Stimulated activated CD8-positive, alpha-beta memory T cell treated with anti-CD3 and anti-CD28 coated beads, Interleukin-7, amount 100 ng/mL, for 48 hours (primary cell): ENCODE measurements at places on chromosomes 7 and 10.

DNA sequence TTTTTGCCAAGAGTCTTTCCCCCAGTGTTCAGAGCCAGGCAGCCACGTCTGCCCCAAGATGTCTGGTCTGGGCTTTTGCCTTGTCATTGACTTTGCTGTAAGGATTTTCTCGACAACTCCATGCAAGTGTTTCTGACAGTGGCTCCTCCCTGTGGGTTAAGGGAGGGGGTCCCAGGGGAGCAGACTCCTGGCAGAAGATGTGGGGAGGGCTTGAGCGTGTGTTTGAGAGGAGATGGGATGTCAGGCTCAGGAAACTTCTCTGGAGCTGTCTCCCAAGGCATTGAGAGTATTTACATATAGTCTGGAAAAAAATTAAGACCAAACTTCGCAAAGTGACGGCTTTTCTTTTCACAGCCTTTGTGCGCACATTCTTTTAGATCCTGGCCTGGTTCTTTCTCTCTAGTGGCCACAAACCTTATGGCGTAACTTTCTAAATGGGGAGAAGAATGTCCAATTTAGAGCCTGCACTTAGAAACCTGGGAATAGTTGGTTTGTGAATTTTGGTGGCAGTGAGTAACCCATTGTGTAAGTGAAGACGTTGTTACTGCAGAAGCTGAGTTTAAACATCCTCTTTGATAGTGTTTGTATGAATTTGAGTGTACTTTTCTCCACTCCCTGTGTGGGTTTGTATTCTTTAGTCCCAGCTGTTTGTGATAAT is 201.5 kb downstream of the LRMDA start:
- DNase-seq: no peak

- no peak for DNase-seq
These were observed 927 bp upstream of the MKX start for GRCh38 chr10:27746397-27747095.

- no peak for DNase-seq
These were observed 183.4 kb downstream of the PRKCQ start for GRCh38 chr10:6396652-6397051.

- no peak for DNase-seq
These were observed 90.0 kb downstream of the ST7 start for GRCh38 chr7:117043108-117043825.

DNA sequence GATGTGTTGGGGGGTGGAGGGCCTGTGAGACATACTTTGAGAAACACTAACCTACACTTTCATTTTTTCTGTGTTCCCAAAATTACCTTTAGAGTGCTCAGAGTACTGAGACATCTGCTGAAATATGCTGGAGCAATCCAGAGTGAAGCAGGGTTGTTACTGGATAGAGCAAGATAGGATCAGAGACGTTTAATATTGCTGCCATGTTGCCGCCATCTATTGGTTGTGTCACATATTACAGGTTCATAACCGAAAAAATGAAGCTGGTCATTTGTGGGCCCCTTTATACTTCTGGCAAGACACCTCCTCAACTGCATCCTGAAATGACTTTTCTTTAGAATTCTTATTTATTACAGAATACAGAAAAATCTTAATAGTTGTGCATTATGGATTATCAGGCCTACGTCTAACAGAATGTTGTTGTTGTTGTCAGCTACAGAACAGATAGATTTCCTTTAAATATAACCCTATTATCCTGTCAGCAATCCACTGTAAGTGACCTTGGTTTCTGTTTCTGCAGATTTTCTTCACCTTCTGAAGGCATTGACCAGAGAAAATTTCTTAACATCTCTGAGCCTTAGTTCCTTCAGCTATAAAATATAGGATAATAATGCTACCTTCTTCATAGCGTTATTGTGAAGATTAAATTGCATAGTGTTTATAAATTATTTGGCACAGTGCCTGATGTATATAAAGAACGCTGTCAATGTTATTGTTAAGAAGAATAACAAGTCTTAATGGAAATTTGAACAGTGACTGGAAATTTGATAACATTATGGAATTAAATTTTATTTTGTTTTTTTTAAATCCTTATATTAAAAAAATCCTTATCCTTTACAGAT is 16.2 kb upstream of the DLD start:
- DNase-seq: no peak

- no peak for DNase-seq
These were observed 160.7 kb downstream of the NXPH1 start for GRCh38 chr7:8594115-8594514.

DNA sequence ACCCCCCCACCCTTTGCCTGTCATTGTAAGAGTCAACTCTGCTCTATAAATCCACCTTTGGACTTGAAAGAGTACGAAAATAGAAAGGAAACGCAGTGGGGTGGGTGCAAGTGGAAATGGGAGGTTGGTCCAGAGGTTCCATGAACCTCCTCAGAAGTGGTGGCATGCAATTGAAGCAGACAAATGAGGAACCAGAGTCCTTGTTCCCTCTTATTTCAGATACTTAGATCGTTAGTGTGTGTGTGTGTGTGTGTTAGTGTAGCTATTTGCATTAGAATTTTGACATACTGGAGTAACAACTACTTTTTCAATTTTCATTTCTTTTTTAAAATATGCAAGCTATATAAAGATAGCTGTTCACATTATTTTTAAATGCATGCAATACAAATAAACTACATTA is 18.1 kb upstream of the TFAM start:
- no peak for DNase-seq

GRCh38 chr7:117673367-117673766 is 193.5 kb downstream of the CFTR start:
- no peak for DNase-seq

DNA sequence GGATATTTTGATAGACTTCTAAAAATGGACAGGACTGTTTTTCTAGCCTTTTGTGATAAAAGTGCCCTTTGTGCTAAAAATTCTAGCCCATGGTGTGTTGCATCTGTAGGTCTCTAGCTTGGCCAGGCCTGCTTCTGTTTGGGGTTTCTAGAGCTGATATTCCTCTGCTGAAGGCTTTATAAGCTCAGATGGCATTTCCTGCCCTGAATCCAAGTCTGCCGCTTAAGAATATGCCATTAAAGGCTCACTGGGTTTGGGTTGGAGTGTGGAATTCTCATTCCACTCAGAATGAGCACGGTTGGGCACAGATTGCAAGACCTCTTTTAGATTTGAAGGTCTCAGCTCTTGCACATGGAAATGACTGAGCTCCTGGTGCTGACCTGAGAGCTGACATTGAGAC is 49.4 kb upstream of the IGFBP3 start:
- no peak for DNase-seq
